ENCODE measurements at places on chromosomes 4 and X. TPM values are rescaled to one million over a fixed set of nuclear protein-coding genes. Genes with fewer than 3 reads are reported as not detected.

DNA sequence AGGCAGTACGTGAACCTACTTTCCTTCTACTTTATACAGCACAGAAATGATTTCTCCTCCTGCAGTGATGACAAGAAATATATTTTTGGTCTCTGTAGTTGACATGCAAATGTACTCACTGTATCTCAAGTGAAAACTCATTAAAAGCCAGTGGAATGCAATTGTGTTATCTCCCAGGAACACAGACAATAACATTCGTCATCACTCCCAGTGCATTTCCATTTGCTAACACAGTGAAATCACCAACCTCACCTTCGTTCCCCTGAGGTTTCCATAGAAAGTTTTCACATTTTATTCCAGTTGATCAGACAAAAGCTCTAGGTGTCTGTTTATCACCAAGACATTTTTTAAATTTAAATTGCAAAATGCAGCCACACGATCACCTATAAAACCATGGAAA is 2.5 kb upstream of the SPANXD start:
- DNase-seq = no peak

GRCh38 chrX:43018031-43018430 is 240.1 kb upstream of the PPP1R2C start:
- DNase-seq = no peak

GPM6B gene
- not detected for total RNA-seq

- no peak for DNase-seq
Observed at GRCh38 chr4:169952236-169953002, 73.8 kb downstream of the MFAP3L start.

GRCh38 chrX:132983496-132983895 is 25.1 kb upstream of the HS6ST2 start:
- DNase-seq = no peak

DDX53 gene
- not detected for total RNA-seq

GRCh38 chr4:6107114-6107791 is 89.0 kb upstream of the C4orf50 start:
- DNase-seq = no peak

MBNL3 gene
- 15.5 TPM for total RNA-seq

- no peak for DNase-seq
Observed at GRCh38 chr4:34422472-34423175, 1821.7 kb downstream of the ARAP2 start.

NLGN4X gene
- total RNA-seq = not detected

GRCh38 chrX:76253432-76253831 is 80.6 kb downstream of the PBDC1 start:
- no peak for DNase-seq
